ENCODE measurements at places on chromosomes 16 and 17.

DNA sequence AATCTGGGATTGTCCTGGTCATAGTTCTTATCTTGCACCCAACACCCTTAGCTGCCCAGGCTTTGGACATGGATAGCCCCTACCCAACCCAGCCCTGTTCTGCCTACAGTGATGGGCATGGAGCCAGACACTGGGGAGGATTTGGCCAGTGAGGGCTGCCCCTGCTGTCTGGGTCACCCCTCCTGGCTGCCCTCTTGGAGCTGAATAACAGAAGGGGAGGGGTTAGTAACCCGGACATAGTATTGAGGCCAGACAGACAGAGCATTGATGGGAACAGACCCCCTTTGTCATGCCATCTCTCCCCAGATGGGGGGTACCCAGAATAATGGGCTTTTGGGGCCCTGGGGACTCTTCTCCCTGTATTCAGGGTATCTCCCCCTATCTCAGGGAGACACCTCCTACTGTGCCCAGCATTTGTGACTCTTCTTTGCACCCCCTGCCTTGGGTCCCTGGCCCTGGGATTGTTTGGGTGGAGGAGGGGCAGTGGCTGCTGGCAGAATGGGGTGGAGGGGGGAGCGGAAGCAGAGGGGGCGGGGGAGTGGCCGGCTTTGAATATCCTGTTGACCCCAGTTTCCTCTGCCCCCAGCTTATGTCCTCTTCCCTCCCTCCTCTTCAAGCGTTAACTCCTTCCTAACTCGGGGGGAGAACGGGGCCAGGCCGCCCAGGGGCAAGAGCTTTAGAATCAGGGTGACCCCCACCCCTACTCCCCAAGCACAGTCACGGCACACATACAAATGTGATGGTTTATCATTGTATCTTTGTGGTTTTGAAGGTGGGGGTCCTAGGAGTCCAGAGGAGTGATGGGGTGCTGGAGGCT, 17.0 kb downstream of the GJD3 start:
- DNase-seq: no peak

DNA sequence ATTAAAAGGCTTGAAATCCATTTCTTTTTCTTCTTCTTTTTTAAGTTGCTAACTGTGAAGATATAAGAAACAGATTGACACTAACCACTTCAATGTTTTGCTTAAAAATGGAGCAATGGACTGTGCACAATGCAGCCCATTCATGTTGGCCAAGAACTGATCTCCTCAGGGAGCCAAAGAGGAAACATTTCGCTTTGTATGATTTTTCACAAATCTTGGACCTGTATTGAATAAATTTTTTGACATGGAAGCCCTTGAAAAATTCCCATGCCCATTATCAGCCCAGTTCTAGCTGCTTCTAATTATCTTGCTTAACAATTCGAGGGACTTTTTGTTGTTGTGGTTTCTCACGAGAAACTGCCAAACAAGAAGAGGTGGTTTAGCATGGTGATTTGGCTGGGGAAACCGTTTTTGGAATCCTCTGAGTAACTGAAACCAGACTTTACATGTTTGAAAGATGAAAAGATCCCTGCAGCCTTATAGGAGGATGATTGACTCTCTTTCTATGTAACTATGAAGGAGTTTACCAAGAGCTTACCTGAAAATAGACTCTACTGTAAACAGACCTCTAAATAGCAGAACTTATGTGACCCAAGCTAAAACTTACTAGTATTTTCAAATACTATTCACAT, 1389.4 kb upstream of the GOT2 start:
- no peak for DNase-seq

DNA sequence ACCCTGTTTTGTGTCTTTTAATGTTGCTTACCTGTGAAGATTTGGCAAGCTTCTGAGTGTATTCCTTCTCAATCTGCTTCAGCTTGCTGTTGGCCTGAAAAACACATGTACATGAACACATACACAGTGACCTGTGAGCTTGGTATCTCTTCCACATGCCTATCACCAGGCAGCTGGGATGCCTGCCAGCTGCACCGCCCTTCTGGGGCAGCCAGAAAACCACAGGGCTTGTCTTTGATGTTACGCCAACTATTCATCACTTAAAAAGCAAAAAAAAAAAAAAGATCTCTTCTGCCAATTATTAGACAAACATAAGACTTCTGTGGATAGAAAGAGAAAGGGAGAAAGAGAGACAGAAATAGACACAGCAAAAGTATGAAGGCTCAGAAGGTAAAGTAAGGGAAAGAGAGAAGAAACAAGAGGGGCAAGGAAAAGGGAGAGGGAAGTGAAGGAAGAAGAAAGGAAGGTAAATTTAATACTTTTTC, 189.2 kb upstream of the AXIN2 start:
- DNase-seq: peak; percentile 91

DNA sequence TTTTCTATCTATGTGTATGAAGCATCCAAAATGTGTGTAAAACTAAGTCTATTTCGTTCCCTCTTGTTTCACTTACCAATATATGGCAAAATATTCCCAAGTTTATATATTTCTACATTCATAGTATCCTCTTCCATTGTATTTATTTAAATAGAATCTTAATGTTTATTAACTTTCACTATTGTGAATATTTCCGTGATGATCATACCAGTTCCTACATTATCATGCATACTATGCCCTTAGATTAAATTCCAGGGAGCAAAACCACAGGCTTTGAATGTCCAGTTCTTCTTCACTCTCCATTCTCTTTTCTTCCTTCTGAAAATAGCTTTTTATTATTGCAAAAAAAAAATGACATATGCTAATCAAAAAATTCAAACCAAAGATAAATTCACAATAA, 4.0 kb downstream of the MAP2K6 start:
- DNase-seq: peak; percentile 35

GRCh38 chr16:51540259-51540658, 389.2 kb upstream of the SALL1 start:
- no peak for DNase-seq

- no peak for DNase-seq
Observed at GRCh38 chr16:27318392-27319256, 4.8 kb downstream of the IL4R start.

DNA sequence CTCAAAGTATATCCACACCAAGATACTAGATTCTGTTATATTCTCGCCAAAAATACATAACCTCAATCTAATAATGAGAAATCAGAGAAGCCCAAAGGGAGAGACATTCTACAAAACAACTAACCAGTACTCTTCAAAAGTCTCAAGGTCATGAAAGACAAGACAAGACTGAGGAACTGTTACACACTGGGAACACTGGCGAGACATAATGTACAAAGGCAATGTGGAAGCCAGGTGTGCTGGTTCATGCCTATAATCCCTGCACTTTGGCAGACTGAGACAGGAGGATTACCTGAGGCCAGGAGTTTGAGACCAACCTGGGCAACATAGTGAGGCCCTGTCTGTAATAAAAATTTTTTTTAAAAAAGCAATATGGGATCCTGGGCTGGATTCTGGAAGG, 85.9 kb downstream of the SPAG9 start:
- DNase-seq: no peak

- no peak for DNase-seq
Observed at GRCh38 chr17:35390663-35391062, 17.2 kb upstream of the SLFN11 start.

DNA sequence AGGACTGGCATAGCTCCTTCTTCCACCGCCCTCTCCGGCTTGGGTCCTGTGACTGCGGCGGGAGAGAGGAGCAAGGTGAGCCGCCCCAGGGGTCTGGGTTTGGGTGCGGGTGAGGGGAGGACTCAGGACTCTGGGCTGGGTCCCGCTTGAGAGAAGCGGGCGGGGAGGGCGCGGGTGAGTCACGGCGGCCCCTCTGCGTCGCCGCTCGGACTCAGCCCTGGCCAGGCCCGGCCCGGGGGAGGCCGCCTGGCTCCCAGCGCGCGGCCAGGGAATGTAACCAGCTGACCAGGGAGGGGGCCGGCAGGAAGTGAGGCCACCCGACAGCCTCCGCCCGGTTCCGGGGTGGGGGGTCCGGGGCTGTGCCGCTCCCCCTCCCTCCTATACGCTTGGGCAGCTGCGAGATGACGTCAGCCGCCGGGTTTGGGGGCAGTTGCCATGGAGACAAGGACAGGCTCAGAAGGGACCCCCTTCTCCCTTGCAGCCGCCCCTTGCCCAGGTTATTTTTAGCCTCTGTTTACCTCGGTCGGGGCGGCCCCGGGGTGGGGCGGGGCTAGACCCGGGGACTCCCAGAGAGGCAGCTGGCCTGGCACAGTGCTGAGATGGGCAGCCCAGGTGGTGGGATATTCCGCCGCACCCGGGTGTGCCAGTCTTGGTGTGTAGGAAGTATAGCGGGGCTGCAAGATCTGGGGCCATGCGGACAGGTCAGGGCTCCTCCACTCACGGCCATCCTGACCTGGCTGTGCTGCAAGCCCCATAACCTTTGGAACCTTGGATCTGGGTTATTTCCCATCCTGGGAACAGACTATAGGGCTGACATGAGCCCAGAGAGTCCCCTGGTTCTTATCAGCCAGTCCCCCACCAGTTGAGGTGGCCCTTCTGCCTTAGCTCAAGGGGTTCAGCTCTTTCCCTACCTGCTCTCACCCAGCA, 1.6 kb downstream of the RIPOR1 start:
- DNase-seq: peak; percentile 81

DNA sequence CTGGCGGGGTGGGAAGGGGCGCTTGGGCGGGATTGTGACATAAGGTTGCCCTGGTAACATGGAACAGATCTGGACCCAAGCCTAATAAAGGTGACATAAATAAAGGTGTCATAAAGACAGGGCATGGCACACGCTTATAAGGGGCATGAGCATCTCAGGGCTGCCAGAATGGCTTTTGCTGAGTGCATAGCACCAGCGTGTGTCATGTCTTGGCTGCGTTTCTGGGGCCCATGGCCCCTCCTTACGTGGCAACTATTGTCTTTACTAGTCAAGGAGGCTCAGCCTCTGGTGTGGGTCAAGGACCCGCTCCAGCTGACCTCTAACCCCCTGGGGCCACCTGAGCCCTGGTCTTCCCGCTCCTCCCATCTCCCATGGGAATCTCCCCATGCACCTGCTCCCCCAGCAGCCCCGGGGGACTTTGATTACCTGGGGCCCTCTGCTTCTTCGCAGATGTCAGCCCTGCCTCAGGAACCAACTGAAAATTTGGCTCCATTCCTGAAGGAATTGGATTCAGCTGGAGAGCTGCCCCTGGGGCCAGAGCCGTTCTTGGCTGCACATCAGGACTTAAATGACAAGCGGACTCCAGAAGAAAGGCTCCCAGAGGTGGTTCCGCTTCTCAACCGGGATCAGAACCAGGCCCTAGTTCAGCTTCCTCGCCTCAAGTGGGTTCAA, 13.9 kb downstream of the LRRC37B start:
- no peak for DNase-seq

DNA sequence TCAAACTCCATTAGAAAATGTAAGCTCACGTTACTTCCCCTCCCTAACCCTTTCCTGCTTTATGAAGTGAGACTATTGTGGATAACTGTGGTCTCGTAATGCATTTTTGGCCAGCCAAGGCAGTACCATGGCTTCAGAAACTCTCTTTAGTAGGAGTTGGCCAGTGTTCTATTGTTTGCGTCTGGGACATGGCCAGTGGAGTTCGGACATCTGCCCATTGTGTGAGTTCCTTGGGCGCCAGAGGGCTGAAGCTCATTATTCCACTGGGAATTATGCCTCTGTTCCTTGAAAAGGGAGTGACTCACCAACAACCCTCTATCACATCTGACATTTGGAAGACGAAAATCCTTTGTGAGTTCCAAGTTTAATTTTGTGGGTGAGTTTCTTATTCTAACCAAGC, 319.5 kb upstream of the SOX9 start:
- no peak for DNase-seq

DNA sequence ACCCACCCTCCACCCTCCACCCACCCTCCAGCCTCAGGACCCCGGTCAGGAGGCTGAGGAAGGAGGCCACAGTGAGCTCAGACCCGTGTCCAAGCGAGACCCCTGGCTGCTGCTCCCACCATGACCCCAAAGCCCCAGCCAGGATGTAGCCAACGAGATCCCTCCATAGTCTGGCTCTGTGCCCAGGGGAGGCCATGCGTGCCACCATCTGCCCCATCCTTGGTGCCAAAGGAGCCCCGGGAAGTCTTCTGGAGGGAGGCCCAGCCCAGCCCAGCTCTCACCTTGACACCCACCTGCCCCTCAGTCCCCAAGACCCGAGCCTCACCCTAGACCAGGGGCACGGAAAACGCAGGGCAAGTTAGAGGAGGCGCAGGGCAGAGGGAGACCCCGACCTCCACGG, 34.2 kb downstream of the PIEZO1 start:
- no peak for DNase-seq

DNA sequence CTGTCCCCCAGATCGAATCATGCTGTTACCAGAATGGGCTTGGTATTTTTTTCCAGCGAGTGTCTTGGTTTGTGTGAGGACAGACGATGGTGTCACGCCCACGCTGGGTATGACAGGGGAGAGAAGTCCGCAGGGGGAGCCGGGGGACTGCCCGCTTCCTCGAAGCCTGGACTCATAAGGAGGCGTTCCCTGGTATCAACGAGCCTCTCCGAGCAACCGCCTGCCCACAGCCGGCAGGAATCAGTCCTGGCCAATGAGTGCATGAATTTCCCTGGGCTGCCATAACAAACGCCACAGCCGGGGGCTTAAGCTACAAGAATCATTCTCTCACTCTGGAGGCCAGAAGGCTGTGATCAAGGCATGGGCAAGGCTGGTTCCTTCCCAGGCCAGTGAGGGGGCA, 26.1 kb upstream of the JPH3 start:
- no peak for DNase-seq

DNA sequence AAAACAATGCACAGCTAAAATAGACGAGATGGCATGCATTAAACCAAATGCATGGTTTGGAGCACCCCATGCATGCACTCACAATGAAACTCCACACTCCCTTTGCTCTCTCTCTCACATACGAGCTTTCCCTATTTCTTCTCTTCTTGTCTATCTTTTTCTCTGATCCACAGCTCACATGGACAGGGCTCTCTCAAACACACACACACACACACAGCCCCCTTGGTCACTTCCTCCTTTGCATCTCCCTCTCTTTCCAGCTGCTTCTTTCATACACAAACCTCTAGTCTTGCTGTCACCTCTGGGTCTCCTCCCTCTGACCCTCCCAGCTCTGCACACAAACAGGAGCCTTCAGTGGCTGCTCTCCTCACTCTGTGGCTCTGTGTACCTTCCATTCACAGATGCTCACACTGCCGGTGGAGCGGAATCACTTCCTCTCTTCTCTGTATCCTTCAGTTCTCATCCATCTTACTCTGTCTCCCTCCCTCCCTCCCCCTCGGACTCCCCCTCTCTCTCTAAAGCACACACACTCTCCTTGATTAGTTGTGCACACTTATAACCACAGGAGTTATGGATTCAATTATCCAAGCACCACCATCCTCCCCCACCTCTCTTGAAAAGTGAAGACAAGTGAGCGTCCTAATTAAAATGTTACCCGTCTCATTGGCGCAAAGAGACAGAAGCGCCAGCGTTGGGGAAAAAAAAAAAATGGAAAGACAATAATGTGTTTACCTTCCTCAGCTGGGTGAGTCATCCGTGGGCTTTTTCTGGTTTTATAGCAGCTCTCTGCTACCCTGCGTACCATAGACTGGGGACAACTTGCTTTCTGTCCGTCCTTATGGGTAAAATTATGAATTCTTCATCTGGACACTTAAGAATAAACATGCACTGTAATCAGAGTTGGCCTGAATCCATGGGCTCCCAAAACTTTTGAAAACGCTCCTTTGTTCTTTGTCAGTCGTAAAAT, 90.8 kb downstream of the SHISA6 start:
- DNase-seq: peak; percentile 57

Measured in fibroblast of skin of back (primary cell).